Esophagus squamous epithelium (tissue), 5 donors: ENCODE measurements at places on chromosomes 1 and 21. TPM values are rescaled to one million over a fixed set of nuclear protein-coding genes. Genes with fewer than 3 reads are reported as not detected.

DNA sequence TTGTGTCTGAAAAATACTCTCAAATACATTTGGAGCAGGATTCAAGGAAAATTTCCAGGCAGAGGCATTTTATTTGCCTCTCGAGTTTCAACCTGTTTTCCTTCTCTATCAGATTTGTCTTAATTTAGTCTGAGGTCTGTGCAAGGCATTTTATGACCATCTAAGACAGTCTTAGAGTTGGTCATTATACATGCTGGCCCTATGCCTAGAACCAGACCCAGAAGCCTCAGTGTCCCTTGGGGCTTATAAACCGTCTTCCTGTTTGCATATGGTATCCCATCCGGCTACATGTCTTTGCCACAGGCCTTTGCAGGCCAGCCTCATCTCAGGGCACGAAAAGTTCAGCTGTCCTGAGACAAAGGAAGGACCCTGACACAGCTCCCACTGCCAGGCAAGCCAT lies 346.1 kb downstream of the SIPA1L2 start:
- no peak for DNase-seq

EPHA10 gene
- total RNA-seq, result 0.19 TPM

GRCh38 chr1:210231846-210232510 lies 618 bp upstream of the SERTAD4 start:
- DNase-seq, result no peak

DNA sequence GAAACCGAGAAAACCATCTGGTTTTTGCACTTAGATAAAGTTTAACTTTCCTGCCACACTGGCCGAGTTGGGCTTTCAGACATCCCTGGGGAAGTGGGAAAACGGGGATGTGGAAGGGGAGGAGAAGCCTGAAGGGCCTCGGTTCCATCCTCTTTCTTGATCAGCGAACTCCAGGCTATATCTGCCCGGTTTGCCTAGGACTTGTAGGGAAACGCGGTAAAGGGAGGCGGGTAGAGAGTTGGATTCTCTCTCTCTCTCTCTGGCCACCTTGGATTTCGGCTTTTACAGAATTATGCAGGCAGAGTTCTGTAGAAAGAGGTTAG lies 4.6 kb upstream of the LHX8 start:
- no peak for DNase-seq

SLC25A34 gene
- total RNA-seq, result 0.57 TPM
